Lung (tissue), 17 donors: ENCODE measurements at places on chromosomes 7 and 10.

DNA sequence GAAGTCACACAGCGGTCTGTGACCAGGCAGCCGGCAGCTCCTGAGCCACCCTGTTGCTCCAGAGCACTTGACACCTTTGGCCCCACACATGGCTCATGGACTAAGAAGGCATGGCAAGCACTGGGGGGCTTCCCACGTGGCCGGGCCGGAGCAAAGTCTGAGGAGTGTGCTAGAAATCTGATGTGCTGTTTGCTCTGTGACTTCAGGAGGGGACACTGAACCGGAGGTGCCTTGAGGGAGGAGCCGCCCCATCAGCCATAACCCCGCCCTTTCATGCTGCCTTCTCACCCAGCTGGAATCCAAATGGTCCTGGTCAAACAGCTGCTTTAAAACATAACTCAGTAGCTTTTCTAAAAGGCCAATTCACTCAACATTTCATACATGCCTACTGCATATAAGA lies 33.5 kb downstream of the PROSER2 start:
- no peaks in the 10 kb centered on the region for H3K27me3 ChIP-seq
- H3K4me3 ChIP-seq, result no peak overlapping the region
- no peaks in the 10 kb centered on the region for H3K36me3 ChIP-seq
- H3K4me1 ChIP-seq, result no peaks in the 10 kb centered on the region
- H3K27ac ChIP-seq, result no peak overlapping the region
- DNase-seq, result no peak

- no peak overlapping the region for H3K4me3 ChIP-seq
- peaks cover 20% of the 10 kb centered on the region for H3K4me1 ChIP-seq
- H3K27ac ChIP-seq, result peak overlapping the region; percentile 7
- H3K36me3 ChIP-seq, result peaks cover 3% of the 10 kb centered on the region
- H3K27me3 ChIP-seq, result no peaks in the 10 kb centered on the region
Observed at GRCh38 chr7:75943864-75944263, 28.9 kb downstream of the POR start.

GRCh38 chr10:97013983-97014382 lies 171.8 kb downstream of the SLIT1 start:
- no peaks in the 10 kb centered on the region for H3K27me3 ChIP-seq
- DNase-seq, result no peak
- H3K4me3 ChIP-seq, result no peak overlapping the region
- no peaks in the 10 kb centered on the region for H3K36me3 ChIP-seq
- no peaks in the 10 kb centered on the region for H3K4me1 ChIP-seq

- DNase-seq, result no peak
- no peaks in the 10 kb centered on the region for H3K36me3 ChIP-seq
- H3K27ac ChIP-seq, result no peak overlapping the region
- H3K4me3 ChIP-seq, result no peak overlapping the region
- H3K4me1 ChIP-seq, result peaks cover 57% of the 10 kb centered on the region
- H3K27me3 ChIP-seq, result no peaks in the 10 kb centered on the region
Observed at GRCh38 chr10:60978287-60979115, 34.5 kb upstream of the RHOBTB1 start.
